Activated CD8-positive, alpha-beta T cell treated with anti-CD3 and anti-CD28 coated beads for 36 hours (primary cell): ENCODE measurements at places on chromosomes 1 and 21. TPM values are rescaled to one million over a fixed set of nuclear protein-coding genes. Genes with fewer than 3 reads are reported as not detected.
A peak's percentile ranks its signal among the peaks of the same experiment; 100 is the strongest.

- no peak for DNase-seq
Observed at GRCh38 chr1:18974606-18975005, 18.1 kb upstream of the IFFO2 start.

ISG15 gene
- total RNA-seq, result 94.5 TPM

- DNase-seq, result no peak
Observed at GRCh38 chr1:206041640-206042039, 11.3 kb upstream of the RHEX start.

GRCh38 chr1:63603810-63604209 is 10.6 kb downstream of the PGM1 start:
- no peak for DNase-seq

LCE3A gene
- not detected for total RNA-seq

SPTA1 gene
- total RNA-seq, result not detected

GRCh38 chr1:5928714-5929400 is 63.4 kb downstream of the NPHP4 start:
- no peak for DNase-seq

- DNase-seq, result no peak
Observed at GRCh38 chr1:209491496-209491895, 92.0 kb upstream of the CAMK1G start.

DNA sequence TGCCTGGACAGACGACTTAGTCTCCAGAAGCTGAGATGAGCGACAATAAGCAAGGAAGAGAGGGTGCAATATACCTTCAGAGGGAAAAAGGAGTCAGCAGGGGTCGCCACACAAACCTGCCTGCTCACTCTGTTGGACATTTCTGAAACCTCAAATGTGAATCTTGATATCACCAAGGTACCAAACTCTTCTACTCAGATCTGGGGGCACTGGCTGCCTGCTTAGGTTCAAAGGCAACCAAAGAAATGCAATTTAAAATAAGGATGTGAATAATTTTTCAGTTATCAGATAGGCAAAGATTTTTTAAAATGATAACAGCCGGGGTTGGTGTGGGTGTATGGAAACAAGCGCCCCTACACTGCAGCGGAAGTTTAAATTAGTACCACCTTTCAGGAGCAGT is 164.2 kb downstream of the HIVEP3 start:
- peak; percentile 72 for DNase-seq

SLC45A1 gene
- total RNA-seq, result 0.16 TPM

RSBN1 gene
- 28.3 TPM for total RNA-seq

GRCh38 chr1:65606426-65606825 is 186.0 kb downstream of the LEPR start:
- no peak for DNase-seq

GRCh38 chr1:160721473-160721872 is 9.9 kb upstream of the CD48 start:
- no peak for DNase-seq

GRCh38 chr1:34365295-34365694 is 188.6 kb downstream of the C1orf94 start:
- DNase-seq, result no peak

GRCh38 chr1:79155991-79156390 is 149.5 kb upstream of the ADGRL4 start:
- DNase-seq, result no peak

GRCh38 chr21:33112151-33112550 is 42.2 kb downstream of the OLIG1 start:
- DNase-seq, result no peak

DNA sequence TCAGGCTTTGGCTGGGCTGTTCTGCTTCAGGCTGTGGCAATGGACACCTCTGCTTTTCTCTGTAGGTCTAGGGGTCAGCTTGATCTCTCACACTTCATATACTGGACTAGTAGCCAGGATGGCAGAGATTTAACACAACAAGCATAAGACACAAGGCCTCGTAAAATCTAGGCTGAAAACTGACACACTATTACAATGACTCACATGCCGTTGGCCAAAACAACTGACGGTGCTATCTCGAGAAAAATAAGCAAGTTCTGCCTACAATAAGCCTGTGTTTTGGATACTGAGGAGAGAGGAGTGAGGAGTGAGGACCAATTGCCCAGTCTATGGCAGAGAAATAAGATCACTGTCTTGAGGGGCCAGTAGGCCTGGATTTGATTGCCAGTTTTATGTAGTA is 840.7 kb upstream of the ADAMTS5 start:
- no peak for DNase-seq

- DNase-seq, result no peak
Observed at GRCh38 chr1:3294450-3294849, 160.0 kb upstream of the ARHGEF16 start.

- no peak for DNase-seq
Observed at GRCh38 chr1:215594640-215595039, 27.5 kb downstream of the KCTD3 start.

KRTAP10-4 gene
- total RNA-seq, result not detected

DNA sequence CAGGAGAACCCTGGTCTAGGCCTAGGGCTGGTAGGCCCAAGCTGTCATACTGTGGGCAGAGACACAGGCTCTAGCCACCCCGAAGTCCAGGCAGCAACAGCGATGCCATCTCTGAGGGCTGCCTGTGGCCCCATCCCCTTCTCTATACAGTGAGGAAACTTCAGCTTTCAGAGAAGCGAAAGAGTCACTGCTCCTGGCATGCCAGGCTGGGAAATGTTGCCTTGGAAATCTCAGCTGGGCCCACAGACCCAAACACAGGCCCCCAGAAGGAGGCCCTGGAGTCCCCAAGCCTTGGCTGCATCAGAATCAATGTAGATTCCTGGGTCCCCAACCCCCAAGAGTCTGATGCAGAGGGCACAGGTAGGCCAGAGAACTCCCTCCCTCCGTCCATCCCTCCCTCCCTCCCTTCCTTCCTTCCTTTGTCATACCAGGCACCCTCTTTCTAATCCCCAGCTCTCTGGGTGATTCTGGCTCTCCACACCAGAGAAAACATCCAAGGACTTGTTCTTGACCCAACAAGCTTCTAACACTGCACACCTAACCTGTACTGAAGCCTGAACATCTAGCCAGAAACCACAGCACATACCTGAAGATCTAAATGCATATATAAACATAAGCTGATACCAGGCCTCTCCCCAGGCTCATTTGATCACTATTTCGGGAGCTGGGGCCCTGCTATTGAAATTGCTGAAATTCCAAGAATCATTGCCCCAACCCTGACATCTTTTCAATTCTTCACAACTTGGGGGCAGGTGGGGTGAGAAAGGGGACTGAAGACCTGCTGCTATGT is 143.2 kb upstream of the EDN2 start:
- DNase-seq, result no peak

DNA sequence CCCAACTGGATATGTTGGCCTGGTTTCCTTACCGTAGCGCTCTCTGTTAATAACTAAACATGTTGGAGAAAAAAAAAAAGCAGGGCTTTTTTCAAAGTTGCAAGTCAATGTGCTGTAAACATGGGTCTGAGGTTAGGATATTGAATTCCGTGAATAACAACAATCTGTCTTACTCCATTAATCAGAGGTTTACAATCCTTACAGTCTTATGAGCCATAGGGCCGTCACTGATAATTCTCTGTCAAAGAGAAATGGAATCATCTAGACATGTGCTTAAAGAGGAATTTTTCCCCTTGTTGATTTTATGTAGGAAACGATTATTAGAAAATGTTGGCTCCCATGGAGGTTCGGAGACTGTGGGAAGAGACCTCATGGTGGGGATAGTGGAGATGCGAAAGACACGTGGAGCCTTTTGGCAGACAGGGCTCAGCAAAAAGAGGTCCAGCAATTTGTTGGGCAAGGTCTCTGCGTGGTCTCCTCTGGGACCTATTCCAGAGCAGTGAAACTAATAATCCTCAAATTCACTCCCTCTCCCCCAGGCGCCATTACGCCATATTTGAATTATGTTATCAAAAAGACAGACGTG is 83.5 kb upstream of the CLDN14 start:
- no peak for DNase-seq

IL19 gene
- total RNA-seq, result not detected

- DNase-seq, result peak; percentile 56
Observed at GRCh38 chr1:239647045-239647444, 260.7 kb downstream of the CHRM3 start.

TSPAN2 gene
- total RNA-seq, result 0.90 TPM

RSPH1 gene
- not detected for total RNA-seq

- DNase-seq, result peak; percentile 71
Observed at GRCh38 chr1:84998642-84999280, 1.8 kb upstream of the MCOLN2 start.

FCRL3 gene
- total RNA-seq, result 6.4 TPM

SUCO gene
- 22.8 TPM for total RNA-seq

DNA sequence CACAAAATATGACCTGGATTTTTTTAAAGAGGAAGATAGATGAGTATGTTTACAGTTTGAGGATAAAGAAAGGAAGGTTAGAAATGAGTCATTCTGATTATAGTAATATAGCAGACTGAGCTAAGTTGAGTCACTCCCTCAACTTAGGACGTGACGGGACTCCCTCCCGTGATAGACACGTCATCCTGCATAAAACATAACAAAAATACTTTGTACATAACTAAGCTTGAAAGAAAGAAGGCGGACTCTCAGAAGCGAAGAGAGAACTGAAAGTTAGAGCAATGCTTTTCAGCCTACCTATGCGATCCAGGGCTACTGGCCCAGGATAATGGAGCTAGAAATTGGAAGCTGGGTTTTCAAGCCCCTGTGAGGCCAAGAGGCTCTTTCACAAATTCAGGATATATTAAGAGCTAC is 53.0 kb upstream of the DESI2 start:
- peak; percentile 67 for DNase-seq

DNA sequence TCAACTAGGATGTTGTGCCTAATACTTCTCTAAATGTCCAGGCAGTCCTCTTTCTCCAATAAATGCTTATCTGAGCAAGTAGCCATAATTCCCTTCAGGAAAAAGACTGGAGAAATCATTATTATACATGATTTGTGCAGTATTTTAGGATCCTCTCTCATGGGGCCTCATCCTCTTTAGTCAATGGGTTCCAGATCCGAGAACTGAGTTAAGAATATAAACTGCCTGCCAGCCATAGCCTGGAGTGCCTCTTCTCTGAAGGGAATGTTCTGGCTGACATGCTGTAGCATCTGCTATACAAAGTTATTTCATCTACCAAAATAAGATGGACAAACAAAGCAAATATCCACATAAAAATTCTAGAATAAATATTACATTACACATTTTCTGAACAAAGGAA is 334.0 kb upstream of the PRMT6 start:
- DNase-seq, result no peak

DNA sequence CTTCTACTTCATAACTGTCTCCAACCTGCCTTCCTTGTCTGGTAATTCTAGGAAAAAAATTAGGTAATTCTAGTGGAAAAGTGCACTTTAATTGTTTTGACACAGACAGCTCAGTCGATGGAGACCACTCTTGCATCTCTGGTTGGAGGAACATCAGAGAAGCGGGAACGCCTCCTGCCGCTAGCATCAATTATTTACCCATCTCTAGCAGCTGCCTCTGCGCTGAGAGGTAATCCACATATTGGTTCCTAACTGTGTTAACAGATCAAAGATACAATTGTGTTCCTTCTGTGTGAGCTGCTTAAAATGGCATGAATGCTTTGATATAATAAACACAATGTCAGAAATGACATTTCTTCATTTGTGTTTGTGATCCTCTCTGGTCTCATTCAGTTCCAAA is 33.3 kb downstream of the C2CD2 start:
- no peak for DNase-seq

DNA sequence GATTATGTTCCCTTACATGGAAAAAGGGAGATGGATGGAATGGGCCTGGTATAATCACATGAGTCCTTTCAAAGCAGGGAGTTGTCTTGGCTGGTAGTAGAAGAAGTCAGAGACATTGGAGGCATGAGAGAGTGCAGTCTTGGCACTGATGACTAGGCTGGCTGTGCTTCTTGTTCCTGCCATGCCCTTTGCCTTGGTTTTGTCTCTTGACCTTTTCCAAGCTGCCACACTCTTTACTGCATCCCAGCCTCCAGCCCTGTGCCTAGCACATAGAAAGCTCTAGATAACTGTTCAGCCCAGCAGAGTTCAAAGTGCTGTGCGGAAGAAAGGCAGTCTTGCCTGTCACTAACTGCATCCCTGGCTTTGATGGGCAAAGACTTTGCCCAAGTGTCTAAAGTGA is 412.6 kb downstream of the PRDM2 start:
- DNase-seq, result no peak

KCNE1 gene
- total RNA-seq, result not detected

DNA sequence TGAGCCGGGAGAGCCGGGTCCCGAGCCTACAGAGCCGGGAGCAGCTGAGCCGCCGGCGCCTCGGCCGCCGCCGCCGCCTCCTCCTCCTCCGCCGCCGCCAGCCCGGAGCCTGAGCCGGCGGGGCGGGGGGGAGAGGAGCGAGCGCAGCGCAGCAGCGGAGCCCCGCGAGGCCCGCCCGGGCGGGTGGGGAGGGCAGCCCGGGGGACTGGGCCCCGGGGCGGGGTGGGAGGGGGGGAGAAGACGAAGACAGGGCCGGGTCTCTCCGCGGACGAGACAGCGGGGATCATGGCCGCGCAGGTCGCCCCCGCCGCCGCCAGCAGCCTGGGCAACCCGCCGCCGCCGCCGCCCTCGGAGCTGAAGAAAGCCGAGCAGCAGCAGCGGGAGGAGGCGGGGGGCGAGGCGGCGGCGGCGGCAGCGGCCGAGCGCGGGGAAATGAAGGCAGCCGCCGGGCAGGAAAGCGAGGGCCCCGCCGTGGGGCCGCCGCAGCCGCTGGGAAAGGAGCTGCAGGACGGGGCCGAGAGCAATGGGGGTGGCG is 371 bp downstream of the ARID1A start:
- peak; percentile 29 for DNase-seq

- DNase-seq, result no peak
Observed at GRCh38 chr1:45033356-45033755, 21.3 kb downstream of the UROD start.

GRCh38 chr1:212467843-212468482 is 35.2 kb downstream of the NENF start:
- DNase-seq, result peak; percentile 37

GRCh38 chr1:66439031-66439740 is 94.8 kb upstream of the SGIP1 start:
- DNase-seq, result no peak

PLD5 gene
- not detected for total RNA-seq

OR2T11 gene
- not detected for total RNA-seq

DNA sequence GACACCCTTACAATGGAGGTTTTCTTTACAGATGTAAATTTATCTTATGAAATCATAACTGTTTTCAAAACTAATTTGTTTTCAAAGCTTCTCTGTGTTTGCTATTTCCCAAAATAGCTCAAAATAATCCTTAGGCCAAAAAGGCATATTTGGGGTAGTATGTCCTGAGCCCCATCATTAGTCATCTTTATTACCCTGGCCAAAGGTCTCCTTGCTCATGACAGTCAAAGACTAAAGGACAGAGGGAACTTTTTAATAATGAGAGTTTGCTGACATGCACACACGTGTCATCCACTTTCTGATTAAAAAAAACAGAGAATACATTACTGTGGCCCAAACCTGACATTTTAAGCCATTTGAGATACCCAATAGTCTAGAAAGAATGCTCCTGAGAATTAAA is 221.9 kb upstream of the DUSP10 start:
- no peak for DNase-seq
